ENCODE measurements at places on chromosomes 16 and 17. TPM values are rescaled to one million over a fixed set of nuclear protein-coding genes. Genes with fewer than 3 reads are reported as not detected.

SLC25A39 gene
- total RNA-seq = 48.9 TPM

INCA1 gene
- 0.09 TPM for total RNA-seq

TMC7 gene
- total RNA-seq = 0.52 TPM

C1QL1 gene
- 0.32 TPM for total RNA-seq

MPV17L gene
- total RNA-seq = 0.47 TPM

PNPO gene
- total RNA-seq = 12.6 TPM

C16orf89 gene
- total RNA-seq = 2.5 TPM

EVI2A gene
- total RNA-seq = 2.4 TPM

TAT gene
- total RNA-seq = not detected

DRC3 gene
- total RNA-seq = 2.1 TPM

HASPIN gene
- 0.79 TPM for total RNA-seq

CSH1 gene
- not detected for total RNA-seq

RCVRN gene
- not detected for total RNA-seq

CES5A gene
- not detected for total RNA-seq

Measured in bronchial smooth muscle cell (primary cell).